ENCODE measurements at places on chromosomes 3 and 15.

GRCh38 chr3:65597952-65598413 lies 440.7 kb downstream of the MAGI1 start:
- DNase-seq: no peak

DNA sequence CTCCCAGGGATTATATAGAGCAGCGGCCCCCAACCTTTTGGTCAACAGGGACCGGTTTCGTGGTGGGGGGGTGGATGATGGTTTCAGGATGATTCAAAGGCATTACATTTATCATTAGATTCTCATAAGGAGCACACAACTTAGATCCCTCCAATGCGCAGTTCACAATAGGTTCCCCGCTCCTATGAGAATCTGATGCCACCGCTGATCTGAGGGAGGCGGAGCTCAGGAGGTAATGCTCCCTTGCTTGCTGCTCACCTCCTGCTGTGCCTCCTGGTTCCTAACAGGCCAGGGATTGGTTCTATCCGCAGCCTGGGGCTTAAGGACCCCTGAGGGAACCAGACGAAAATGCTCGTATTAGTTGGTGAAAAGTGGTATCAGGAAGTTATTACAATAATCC lies 1.3 kb upstream of the HACD2 start:
- DNase-seq: no peak

- no peak for DNase-seq
Measured at GRCh38 chr3:43345246-43345645, 58.9 kb downstream of the SNRK start.

- DNase-seq: no peak
Measured at GRCh38 chr15:63234451-63234870, 42.9 kb upstream of the APH1B start.

GRCh38 chr3:66367979-66368378 lies 132.8 kb downstream of the LRIG1 start:
- DNase-seq: no peak

DNA sequence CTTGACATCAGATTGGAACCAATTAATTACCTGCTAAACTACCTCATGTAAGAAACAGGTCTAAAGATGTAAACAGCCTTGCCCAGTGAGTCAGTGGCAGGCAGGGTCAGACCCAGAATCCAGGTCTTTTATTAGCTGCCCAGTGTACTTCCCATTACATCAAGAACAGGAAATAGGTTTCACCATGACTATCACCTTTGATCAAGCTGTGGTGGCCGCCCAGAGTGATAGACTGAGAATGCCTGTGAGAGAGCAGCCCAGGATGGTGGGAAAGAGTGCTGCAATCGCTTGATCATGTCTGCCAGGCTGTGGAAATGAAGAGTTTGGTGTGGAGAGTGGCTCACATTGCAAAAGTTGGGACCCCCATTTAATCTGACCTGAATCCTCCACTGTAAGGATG lies 61.3 kb upstream of the PIAS1 start:
- no peak for DNase-seq

GRCh38 chr15:98805434-98806274 lies 157.3 kb downstream of the IGF1R start:
- no peak for DNase-seq

DNA sequence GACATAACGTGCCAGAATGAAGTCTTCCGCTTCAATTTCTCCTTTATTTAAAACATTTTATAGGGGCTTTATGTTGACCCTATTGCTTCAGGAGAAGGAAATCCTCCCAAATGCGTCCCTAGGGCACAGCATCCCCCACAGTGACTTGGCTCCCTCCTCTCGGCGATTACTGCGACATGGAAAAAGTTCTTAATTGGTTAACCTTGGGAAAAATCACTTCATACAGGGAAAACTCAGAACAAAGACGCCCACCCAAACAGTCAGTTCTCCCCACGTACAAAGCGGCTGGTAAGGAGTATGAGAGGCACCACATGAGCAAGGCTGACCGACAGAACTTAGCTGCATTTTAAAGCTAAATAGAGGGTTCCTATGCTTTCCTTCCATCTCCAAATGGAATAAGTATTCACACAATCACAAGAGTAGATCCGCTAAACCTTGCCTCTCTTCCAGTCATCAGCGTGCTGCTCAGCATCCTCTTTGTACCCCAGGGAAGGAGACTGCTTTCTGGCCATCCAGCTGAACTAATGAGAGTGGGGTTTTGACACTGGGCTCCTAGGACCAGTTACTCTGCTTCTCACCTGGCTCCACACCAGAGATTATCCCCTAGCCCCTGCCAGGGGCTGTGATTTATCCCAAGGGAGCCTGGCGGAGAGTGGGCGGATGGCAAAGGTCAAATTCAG lies 415.3 kb upstream of the WNT5A start:
- no peak for DNase-seq

GRCh38 chr15:85485956-85486567 lies 105.7 kb downstream of the AKAP13 start:
- peak; percentile 28 for DNase-seq

DNA sequence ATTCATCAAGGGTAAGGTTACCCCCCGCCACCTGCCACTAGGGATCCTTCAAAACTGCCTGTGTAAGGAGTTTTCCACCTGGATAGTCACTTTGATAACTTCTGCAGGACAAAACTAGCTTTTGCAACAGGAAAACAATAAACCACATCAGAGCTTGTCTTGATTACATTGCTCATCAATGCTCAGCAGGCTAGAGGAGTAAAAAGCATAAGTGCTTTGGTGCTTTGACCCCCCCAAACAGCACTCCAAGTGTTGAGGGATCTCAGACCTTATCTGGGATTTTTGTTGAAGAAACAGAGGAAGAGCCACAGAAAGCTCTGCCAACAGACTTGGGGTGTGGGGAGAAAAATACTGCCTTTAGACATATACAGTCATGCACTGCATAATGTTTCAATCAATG lies 10.8 kb upstream of the PHLDB2 start:
- DNase-seq: no peak

DNA sequence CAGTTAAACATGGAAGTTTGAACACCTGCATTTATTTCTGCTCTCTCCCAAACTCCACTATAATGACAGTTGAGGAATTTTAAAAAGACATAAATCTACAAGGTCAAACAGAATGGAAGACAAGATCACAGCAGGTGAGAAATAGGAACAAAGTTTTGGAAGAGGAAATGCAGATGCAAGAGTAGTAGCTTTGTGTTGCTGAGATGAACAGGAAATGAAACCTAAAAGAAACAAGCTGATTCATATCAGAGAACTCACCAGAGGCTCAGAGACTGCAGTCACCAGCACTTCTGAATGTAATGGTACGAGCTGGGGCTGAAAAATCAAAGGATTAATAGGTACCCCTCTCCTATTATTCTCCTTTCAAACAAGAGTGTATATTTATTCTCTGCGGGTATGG lies 459.9 kb downstream of the RAP2B start:
- DNase-seq: no peak

DNA sequence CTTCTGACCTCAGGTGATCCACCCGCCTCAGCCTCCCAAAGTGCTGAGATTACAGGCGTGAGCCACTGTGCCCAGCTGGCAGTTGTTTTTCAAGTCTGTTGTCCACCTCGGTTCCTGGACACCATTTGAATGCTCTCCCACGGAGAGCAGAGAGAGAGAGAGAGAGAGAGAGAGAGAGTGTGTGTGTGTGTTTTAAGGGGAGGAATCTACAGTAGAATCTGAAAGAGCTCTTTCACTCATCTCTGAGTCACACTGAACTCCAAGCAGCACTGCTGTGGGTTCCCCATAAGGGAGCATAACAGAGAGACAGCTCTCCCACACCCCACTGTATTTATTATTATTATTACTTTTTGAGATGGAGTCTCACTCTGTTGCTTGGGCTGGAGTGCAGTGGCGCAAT lies 156.6 kb downstream of the RPLP1 start:
- DNase-seq: no peak

DNA sequence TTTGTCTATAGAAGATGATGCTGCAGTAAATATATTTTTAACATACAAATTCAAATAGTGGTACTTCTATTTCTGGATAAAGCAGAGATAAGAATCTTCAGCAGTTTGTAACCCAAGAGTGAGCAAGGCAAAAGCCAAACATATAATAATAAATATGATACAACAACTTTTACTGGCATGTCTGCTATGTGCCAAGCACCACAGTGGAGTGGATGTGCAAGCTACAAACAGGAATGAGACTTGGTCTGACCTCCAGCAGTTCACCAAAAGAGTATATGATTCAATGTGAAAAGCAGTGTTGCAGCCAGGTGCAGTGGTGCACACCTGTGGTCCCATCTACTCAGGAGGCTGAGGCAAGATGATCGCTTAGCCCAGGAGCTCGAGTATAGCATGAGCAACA lies 395.6 kb downstream of the EPHB1 start:
- DNase-seq: no peak

GRCh38 chr3:194275291-194275690 lies 75.8 kb downstream of the CPN2 start:
- no peak for DNase-seq

- DNase-seq: no peak
Measured at GRCh38 chr3:65146179-65146578, 458.4 kb upstream of the ADAMTS9 start.

GRCh38 chr3:42544492-42545283 lies 37.1 kb downstream of the SEC22C start:
- no peak for DNase-seq

- DNase-seq: no peak
Measured at GRCh38 chr3:158649791-158650190, 5.5 kb downstream of the GFM1 start.

DNA sequence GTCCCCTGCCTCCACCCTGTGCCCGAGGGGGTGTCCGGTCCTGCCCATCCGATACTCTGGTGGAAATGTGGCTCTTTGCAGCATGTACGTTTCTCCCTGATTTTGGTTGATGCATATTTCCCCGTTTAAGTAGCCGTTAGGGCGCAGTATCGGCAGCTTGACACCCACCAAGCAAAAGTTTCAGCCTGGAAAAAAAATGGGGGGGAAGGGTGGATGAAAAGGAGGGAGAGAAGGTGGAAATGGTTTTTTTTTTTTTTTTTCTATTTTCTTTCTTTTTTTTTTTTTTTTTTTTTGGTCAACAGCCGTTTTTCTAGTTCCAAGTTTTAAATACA lies 1.3 kb downstream of the RAP2B start:
- no peak for DNase-seq

GRCh38 chr15:62142736-62143135 lies 22.3 kb downstream of the C2CD4B start:
- no peak for DNase-seq

DNA sequence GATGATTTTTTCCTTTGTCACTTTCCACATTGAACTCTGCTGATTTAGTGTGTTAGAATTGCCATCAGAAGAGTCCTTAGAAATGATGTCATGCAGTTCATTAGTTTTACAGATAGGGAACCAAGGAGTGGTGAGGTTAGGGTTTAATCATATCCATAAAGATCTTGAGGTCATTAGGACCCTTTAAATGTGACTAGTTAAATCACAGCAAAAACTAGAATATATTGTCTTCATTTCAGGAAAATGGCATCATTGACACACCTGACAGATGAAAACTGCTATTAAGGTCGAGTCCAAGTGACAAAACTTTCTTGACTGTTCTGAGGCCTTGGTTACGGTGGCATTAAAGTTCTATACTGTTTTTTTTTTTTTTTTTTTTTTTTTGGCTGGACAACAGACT lies 50.5 kb downstream of the MBNL1 start:
- DNase-seq: no peak

- DNase-seq: no peak
Measured at GRCh38 chr15:31236184-31237042, 90.2 kb upstream of the KLF13 start.

DNA sequence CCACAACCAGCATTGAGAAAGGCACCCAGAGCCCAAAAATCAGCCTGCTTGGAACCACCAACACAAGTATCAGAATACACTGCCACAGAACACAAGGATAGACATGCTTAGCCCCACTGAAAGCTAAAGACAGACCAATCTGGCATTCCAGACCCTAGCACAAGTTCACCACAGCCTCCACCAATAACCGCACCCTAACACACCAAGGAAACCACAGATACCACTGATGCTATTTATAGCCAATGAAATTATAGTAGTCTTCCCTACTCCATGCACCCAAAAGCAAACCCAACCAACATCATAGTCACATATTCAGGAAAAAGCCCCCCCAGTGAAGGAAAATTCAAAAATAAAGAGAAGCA lies 83.9 kb upstream of the STT3B start:
- DNase-seq: no peak

- no peak for DNase-seq
Measured at GRCh38 chr3:142106548-142106947, 42.8 kb downstream of the TFDP2 start.

GRCh38 chr3:136042608-136043221 lies 77.2 kb downstream of the PPP2R3A start:
- DNase-seq: no peak

DNA sequence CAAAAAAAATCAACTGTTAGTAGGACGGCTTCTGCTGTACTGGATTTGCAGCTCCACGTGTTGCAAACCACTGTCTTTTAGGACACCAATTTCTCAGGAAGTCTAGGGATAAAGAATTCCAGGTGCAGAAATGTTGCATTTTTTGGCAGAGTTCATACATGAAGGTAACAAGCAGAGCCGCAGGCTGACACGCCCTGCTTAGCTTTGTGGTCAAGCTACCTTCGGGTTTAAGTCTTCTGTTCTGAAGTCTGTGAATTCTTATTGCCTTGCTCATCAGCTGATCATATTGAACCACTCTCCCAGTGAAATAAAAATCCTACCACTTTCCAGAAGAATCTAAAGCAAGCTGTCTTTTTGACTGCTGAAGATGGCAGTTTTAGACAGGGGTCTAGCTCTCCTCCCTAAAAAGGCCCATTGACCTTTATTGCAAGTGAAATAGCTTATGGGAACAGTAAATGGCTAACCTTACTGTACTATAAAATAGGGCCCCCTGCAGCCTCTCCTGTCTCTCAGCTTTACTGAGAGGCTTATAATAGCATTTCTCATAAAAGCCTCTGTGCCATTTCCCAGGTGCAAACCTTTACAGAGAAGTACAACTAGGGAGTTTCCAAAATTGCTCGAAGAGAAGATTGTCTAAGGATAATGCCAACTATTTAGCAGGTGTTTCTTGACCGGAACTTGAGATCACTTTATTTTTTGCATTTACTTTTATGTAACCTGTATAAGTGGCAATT lies 262.2 kb upstream of the IL12A start:
- no peak for DNase-seq

DNA sequence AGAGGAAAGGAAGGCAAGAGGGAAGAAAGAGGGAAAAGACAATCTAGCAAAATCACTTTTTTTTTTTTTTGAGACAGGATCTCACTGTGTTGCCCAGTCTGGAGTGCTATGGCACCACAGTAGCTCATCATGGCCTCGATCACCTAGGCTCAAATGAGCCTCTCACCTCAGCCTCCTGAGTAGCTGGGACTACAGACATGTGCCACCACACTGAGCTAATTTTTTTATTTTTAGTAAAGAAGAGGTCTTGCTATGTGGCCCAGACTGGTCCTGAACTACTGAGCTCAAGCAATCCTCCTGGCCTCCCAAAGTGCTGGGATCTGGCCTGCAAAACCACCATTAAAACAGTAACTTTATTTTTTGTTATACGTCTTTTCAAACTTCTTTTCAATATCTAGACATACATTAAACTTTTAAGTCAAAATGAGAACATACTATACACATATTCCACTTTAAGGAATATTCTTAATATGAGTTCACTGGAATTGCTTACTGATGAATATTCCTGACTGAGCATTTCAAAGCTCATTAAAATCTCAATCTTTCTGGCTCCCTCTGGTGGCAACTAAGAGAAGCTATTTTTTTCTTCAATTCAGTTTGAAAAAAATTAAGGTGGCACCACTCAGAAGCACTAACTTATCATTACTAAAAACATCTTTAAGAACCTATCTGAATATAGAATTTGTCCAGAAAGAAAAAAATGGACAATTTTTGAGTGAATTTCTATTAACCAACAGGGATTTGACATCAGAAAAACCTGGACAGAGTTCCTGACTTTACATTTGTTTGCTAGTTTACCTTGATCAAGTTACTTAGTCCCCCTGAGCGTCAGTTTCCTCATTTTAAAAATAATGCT lies 40.9 kb downstream of the UACA start:
- DNase-seq: no peak
